ENCODE measurements at places on chromosomes 1 and 21.

GRCh38 chr21:36059823-36060158 lies 535 bp downstream of the SETD4 start:
- DNase-seq: no peak

DNA sequence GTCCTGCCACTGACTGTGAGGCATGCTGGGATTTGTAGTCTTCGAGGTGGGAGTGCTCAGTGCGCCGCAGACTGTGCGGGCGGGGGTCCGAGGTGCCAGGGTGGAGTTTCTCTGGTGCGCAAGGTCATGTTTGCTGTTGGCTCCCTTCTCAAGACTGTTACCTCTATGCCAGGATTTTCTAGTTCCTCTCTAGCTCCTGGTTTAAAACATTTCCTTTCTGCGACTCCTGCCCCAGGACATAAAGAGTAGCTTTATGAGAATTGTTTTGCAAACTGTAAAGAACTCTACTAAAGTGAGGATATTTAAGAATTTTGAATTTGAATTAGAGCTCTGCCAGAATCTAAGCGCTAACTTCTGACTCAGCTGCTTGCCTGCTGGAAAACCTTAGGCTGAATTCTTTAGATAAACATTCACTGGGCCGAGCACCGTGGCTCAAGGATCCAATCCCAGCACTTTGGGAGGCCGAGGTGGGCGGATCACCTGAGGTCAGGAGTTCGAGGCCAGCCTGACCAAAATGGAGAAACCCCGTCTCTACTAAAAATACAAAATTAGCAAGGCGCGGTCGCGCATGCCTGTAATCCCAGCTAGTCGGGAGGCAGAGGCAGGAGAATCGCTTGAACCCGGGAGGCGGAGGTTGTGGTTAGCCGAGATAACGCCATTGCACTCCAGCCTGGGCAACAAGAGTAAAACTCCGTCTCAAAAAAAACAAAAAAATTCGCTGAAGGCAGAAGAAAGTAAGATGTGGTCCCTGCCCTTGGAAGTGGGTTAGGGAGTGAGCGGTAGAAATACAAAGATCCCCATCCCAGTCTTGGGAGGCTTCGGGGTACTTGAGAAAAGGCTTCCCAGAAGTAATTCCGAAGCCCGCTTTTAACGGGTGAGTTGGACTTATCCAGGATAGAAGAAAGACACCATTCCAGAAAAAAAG lies 992 bp upstream of the USP48 start:
- DNase-seq: no peak

DNA sequence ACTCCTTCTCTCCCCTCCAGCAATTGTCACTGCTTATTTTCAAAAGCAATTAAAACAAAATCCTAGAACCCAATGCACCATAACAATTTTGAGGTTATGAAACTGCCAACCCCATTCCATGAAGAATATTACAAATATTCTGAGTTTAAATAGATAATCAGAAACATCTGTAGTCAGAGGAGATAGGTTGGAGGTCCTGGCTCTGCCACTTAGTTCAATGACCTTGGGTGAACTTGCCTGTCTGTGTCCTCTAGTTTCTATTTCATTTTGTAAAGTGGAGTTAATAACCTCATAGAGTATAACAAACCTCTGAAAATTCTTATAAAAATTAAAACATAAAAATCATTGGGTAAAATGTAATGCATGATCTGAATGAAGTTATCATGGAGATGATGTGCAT lies 164.6 kb downstream of the KCTD3 start:
- no peak for DNase-seq

- no peak for DNase-seq
Measured at GRCh38 chr1:242083742-242084141, 84.8 kb upstream of the MAP1LC3C start.

GRCh38 chr1:111006556-111006955 lies 42.8 kb upstream of the LRIF1 start:
- no peak for DNase-seq

DNA sequence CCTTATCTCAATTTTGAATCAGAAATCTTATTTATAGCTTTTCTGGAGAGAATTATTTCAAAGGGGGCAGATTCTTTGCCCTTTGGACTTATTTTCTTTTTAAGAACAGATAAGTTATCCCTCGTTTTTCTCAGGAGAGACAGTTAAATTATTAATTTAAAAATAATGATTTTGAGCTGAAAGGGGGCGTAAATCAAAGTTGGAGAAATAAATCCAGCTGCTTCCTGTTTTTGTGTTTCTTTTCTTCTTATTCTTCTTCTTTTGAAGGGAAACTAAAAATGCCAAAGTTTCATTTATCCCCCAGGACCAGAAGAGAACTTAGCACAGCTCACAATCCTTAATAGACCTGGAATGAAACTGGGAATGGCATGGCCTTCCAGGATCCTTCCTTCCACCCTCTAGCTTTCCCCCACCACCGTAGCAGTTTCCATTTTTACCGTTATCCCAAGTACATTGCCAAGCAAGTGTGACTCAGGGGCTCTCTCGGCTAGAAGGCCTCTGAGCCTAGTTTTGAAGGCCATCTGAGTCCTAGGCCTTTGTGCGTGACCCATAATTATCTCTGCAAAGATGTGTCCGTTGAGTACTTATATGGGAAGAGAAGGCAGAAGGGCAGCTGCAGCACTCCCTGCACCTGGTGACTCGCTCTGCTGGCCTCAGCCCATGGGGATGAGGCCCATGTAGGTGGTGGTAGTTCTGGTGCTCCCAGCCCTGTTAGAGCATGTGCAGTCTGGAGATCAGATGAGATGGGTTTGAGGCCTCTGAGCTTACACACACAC lies 181.7 kb downstream of the ROR1 start:
- no peak for DNase-seq

DNA sequence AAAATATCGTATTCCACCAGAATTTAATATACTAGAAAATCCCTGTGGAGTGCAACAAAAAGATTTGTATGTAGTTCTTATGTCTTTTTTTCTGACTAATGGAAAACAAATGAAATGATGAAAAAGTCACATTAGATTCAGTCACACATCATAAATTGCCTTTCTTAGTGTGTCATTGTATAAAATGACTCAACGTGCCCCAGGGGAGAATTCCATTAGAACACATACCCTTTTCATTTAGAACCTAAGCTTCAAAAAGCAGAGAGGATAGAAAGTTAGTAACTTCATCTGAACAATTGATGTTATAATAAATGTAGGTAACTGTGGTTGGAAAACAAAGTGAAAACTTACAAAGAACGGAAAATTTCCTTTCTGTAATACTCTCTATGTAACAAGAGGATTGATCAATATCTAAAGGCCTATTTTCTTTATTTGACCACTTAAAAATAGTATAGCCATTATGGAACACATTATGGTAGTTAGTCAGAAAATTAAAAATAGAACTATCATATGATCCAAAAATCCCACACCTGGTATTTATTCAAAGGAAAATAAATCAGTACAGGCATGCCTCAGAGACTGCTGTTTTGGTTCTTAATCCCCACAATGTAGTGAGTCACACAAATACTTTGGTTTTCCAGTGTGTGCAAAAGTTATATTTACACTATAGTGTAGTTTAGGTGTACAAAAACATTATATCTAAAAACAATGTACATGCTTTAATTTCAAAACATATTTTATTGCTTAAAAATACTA lies 1016.1 kb downstream of the KCNT2 start:
- no peak for DNase-seq

- DNase-seq: peak; percentile 19
Measured at GRCh38 chr1:41313661-41314131, 47.5 kb upstream of the FOXO6 start.

GRCh38 chr1:5324883-5325282 lies 667.3 kb downstream of the NPHP4 start:
- DNase-seq: no peak

All from CD4-positive, alpha-beta T cell treated with Interleukin-2 at 100 ng/mL for 4 hours (primary cell).